Esophagus muscularis mucosa (tissue), 4 donors: ENCODE measurements at places on chromosomes 5 and 9.

GRCh38 chr5:75006865-75007822, 45.2 kb downstream of the GCNT4 start:
- DNase-seq, result peak; percentile 29

DNA sequence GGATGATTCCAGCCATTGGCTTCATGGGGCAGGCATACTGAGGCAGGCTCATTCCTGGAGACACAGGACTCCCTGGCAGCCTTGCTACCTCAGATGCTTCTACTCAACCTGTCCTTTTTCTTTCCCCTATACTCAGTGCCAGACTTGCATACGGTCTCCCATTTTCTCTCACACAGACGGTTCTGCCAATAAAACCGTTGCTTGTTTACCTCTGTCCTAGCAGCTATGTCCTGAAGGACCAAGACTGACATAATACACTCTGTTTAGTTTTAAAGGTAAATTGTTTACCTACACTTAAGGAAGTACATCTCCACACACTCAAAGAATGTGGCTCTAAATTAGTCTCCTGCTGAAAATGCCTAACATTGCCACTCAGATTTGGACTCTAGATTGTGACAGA, 151.0 kb upstream of the RFX3 start:
- DNase-seq, result no peak

DNA sequence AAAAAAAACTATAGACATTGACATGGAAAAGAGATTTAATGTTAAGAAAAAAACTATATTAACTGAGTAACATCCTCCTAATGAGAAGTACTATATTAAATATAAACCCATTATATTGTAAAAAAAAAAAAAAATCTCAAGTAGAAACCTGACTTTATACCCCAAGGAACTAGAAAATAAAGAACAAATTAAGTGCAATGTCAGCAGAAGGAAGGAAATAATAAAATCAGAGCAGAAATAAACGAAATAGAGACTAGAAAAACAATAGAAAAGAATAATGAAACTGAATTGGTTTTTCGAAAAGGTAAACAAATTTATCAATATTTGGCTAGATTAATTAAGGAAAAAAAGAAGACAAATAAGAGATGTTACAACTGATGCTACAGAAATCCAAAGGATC, 329.1 kb upstream of the ZNF608 start:
- DNase-seq, result no peak

GRCh38 chr5:109880907-109881685, 191.4 kb downstream of the MAN2A1 start:
- no peak for DNase-seq

GRCh38 chr5:36305571-36306326, 4.0 kb upstream of the RANBP3L start:
- no peak for DNase-seq
